ENCODE measurements at places on chromosomes 4 and X.

DNA sequence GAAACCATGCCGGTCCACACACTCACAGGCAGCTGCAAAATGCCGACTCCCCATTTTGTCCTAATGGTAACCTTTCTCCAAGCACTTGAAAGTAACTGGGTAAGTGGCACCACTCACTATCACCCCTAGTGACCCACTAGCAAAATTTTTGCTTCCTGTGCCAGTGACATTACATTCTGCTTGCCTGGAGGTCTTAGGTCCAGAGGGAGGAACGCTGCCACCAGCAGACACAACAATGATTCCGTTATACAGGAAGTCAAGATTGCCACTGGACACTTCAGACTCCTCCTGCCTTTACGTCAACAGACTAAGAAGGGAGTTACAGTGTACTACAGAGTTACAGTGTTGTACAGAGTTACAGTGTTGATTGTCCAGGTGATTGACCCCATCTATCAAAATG lies 11.8 kb upstream of the TMEM192 start:
- DNase-seq = no peak

DNA sequence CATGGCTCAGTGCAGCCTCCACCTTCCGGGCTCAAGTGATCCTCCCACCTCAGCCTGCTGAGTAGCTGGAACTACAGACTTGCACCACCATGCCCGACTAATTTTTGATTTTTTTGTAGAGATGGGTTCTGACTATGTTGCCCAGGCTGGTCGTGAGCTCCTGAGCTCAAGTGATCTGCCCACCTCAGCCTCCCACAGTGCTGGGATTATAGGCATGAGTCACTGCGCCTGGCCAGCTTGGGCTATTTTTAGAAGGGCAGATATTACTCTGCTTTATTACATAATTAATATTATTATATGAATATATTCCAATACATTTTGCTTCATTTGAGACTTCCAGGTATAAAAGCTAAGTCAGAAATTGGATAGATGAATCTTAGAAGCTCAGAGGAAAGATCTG lies 143.7 kb upstream of the ANK2 start:
- no peak for DNase-seq

GRCh38 chrX:151019856-151020255 lies 36.7 kb downstream of the HMGB3 start:
- peak; percentile 14 for DNase-seq

DNA sequence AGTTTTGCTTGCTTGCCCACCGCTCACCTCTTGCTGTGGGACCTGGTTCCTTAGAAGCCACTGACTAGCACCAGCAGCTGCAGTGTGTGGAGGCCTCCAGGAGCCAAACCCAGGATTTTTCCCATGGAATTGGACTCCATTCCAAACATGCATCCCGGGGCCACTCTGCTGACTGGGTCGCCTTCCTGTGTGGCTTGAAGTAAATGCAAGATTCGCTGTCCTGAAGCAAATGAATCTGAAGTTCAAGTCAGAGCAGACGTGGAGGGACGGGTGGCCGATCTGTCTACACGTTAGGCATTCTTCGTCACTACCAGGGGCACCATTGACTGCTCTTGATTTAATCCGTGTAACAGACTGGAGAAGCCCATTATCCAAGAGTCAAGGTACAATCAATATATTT lies 109.0 kb downstream of the SHOX start:
- DNase-seq = no peak

DNA sequence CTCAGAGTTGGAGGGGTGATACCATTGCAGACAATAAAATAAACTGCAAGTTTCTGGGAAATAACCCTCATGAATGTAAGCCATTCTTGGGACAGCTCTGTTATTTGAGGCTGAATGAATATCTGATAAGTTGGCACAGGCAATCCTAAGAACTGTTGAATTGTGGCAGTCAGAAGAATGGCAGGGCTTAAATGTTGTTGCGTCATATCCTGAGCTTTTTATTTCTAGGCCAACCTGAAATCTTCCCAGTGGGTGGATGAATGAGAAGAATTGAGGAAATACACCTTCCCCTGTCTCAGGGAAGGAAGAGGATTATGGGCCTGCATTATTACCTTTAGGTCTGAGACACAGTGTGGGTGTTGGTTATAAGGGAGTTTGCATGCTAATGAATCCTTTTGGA lies 64.4 kb upstream of the C4orf54 start:
- DNase-seq = no peak

DNA sequence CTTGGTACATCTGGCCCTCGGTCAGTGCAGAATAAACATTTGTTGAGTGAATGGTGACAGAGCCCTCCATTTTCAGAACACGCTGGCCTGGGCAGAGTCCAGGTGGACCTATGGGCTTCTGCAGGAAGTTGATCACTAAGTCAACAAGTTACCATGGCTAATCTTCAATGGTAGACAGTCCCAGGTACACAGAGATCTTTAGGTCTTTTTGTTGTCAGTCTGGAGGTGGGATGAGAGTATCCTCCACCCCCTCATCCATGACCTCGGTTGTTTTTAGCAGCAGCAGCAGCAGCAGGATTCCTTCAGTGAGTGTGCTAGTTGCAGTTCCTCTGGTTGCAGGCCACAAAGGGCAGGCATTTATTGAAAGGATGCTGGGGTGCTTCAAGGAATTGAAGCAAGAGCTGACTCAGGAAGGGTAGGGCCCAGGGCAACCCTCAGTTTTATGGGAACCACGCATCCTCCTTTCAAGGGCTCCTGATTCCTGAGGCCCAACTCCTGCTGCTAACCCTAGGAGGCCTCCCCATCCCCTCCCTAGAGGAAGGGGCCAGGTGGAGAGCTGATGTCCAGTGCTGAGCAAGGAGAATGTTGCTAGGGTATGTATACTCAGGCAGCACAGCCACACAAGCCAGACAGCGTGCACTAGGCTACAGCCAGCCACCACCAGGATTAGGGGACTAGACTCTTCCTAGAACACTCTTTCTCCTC lies 1.7 kb upstream of the USP27X start:
- no peak for DNase-seq

GRCh38 chr4:5374592-5374991 lies 323.3 kb downstream of the STK32B start:
- DNase-seq = no peak

GRCh38 chr4:3199653-3200422 lies 49.1 kb upstream of the MSANTD1 start:
- DNase-seq = no peak

DNA sequence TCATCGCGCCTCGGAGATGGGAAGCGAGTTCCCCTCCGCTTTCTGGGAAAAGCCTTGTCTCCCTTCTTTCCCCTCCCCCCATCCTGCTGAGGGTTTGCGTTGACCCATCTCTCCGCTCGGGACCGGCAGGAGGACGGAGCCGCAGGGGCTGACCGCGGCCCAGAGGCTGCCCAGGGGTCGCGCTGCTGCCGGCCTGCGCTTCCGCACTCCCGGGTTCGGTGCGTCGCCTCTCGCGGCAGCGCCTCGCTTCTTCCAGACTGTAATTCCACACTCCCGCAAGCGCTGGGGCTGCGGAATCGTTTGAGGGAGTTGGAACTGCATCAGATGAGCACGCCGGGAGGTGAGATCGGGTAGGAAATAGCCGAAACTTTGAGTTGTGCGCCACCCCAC lies 88.3 kb downstream of the BCOR start:
- DNase-seq = no peak

- no peak for DNase-seq
Observed at GRCh38 chr4:6845027-6845426, 62.5 kb downstream of the KIAA0232 start.

DNA sequence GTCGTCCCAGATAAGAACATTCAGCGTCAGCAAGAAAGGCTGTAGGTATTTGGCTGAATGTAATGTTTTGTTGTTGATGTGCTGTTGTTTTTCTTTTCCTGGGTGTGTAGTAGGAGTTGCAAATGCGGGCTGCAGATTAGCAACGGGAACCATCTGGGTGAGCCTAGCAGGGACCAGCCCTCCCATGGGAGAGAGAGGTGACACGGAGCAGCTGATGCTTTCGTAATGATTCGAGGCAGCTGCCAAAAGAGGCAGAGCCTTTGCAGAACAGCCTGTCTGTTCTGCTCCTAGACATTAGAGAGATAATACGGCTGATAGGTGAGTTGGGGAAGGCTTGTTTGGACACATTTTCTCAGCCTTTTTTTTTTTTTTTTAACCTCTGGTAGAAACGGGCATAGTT lies 25.3 kb downstream of the ARSF start:
- no peak for DNase-seq

GRCh38 chr4:3510481-3510880 lies 21.7 kb downstream of the LRPAP1 start:
- no peak for DNase-seq

DNA sequence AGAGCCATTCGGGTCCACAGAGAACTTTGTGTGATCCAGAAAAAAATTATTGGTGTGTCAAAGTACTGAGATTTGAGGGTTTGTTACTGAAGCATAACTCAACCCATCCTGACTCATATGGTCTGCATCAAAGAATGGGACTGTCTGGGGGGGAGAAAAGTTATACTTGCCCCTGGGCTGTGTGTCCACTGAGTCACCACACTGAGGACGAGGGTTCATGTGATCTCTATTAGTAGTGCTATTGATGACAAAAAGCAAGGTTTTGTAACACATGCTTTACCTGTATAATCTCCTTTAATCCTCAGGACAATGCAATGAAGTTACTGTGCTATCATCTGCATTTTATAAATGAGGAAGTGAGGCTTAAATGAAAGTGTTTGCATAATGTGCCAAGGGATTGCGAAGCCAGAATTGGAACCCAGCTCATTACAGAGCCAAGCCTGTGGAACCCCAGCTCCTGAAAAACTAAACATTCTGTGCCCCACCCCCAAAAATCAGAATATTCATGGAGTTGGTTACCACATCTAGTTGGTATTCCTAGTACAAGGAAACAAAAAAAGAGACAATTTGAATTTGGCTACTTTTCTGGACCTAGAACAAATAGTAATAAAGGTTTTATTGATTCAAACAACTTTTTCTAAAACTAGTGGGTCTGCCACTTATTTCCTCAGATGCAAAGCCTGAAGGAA lies 31.2 kb downstream of the CCDC149 start:
- DNase-seq = no peak

DNA sequence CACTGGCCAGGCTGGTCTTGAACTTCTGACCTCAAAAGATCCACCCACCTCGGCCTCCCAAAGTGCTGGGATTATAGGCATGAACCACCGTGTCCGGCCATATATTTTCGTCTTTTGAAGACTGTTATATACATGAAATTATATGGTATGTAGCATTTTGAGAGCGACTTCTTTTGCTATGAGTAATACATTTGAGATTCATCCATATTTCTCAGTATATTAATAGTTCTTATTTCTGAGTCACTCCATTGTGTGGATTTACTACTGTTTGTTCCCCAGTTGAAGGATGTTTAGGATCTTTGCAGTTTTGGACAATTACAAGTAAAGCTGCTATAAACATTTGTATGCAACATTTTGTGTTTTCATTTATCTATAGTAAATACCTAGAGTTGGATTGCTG lies 34.9 kb downstream of the GNL3L start:
- DNase-seq = no peak

DNA sequence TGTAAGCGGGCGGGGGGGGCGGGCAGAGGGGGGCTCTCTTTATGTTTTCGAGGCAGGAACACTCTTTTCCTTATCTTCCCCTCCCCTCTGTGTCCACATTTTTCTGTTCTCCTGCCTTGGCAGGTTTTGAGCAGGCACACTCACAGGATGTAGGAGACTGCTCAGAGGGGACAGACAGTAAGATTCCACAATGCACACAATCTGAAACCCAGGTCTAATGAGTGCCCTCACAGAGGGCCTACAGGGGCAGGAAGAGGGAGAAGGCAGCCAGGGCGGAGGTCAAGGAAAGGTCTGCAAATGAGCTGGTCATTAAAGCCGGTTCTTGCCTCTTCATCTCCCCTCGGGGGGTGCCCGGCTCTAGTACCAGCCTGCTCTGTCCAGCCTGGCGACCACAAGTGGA lies 106.1 kb upstream of the ATP6AP2 start:
- no peak for DNase-seq

- no peak for DNase-seq
Observed at GRCh38 chr4:7867191-7867590, 72.5 kb downstream of the AFAP1 start.

DNA sequence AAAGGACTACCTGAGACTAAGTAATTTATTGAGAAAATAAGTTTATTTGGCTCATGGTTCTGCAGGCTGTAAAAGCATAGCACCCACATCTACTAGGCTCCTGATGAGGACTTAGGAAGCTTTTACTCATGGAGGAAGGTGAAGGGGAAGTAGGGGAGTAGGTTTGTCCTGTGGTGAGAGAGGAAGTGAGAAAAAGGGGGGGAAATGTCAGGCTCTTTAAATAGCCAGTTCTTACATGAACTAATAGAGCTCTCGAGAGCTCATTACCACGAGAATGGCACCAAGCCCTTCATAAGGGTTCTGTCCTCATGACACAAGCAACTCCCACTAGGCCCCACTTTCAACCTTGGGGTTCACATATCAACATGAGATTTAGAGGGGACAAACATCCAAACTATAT lies 125.5 kb upstream of the NRK start:
- DNase-seq = no peak

- DNase-seq = no peak
Observed at GRCh38 chr4:147776716-147777115, 44.8 kb downstream of the ARHGAP10 start.

- DNase-seq = no peak
Observed at GRCh38 chrX:69724307-69724706, 108.4 kb downstream of the EDA start.

- DNase-seq = no peak
Observed at GRCh38 chr4:161132715-161133425, 1030.9 kb downstream of the FSTL5 start.

DNA sequence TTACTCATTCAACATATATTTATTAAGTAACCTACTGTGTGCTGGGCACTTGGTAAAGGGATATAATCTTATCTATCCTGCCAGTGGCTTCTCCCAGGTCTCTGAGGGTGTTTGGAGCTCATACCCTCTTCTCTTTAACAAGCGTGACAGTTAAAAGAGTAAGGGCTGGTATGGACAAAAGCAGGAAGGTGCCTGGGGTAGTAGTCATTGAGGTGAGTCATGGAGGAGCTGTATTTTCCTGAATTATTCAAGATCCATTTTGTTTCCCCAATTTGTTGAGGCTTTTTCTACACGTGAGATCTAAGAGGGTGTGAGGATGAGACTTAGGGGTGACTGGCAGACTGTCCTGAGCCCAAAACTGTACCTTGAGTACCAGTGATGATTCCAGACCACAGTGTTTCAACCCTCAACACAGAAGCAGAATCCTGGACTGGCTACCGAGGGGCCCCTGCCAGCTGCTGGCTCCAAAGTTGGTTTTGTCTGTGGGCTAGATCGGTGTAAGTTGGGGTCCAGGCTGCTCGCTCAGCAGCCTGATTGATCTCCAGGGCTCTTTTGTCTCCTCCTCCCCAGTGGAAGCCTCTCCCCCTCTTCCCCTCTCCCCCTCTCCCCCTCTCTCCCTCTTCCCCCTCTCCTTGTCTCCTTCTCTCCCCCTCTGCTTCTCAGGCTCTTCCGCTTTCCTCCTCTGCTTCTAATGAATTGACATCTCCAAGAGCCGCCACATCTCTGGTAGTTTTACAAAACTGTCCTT lies at the start of gene DRP2:
Gene DRP2 (plus strand): TSS at position 671 of the 748 bp plus-strand sequence. CDS start 11,862 bp downstream, outside the sequence.
- DNase-seq = no peak

DNA sequence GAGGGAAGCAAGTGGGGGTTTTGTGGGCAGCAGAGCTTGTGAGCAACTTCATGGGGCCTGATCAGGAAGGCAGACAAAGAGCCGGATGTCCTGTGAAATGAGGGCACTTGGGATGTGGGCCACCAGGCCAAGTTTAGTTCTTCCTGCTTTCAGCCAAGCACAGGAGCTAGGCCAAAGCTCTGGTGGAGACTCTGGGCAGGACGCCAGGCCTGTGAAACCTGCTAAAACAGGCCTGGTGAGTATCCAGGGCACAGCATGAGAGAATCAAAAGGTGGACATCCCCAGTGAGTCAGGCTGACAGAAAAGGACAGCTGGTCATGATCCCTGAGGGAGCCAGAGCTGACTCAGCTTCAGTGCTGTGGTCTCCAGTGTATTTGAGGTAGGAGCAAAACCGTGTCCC lies 95.7 kb downstream of the NPNT start:
- DNase-seq = peak; percentile 48

- no peak for DNase-seq
Observed at GRCh38 chr4:143253166-143253565, 68.4 kb downstream of the USP38 start.

All from non-pigmented ciliary epithelial cell (primary cell).